ENCODE measurements at places on chromosomes 5 and 9. TPM values are rescaled to one million over a fixed set of nuclear protein-coding genes. Genes with fewer than 3 reads are reported as not detected.

GRCh38 chr5:14900693-14901461 lies 29.3 kb upstream of the ANKH start:
- peak; percentile 32 for DNase-seq

NTNG2 gene
- polyA plus RNA-seq, result 6.1 TPM

TLX3 gene
- 4.7 TPM for polyA plus RNA-seq

GRCh38 chr9:128372784-128373183 lies 1.6 kb downstream of the URM1 start:
- DNase-seq, result no peak

GRCh38 chr5:32173267-32174010 lies 680 bp downstream of the GOLPH3 start:
- peak; percentile 67 for DNase-seq

Measured in SK-N-SH (cell line).